ENCODE measurements at places on chromosomes 11 and 22.

- no peak for DNase-seq
Measured at GRCh38 chr11:74840486-74840885, 91.8 kb downstream of the RNF169 start.

- DNase-seq = no peak
Measured at GRCh38 chr11:93652679-93653078, 8.8 kb upstream of the CEP295 start.

DNA sequence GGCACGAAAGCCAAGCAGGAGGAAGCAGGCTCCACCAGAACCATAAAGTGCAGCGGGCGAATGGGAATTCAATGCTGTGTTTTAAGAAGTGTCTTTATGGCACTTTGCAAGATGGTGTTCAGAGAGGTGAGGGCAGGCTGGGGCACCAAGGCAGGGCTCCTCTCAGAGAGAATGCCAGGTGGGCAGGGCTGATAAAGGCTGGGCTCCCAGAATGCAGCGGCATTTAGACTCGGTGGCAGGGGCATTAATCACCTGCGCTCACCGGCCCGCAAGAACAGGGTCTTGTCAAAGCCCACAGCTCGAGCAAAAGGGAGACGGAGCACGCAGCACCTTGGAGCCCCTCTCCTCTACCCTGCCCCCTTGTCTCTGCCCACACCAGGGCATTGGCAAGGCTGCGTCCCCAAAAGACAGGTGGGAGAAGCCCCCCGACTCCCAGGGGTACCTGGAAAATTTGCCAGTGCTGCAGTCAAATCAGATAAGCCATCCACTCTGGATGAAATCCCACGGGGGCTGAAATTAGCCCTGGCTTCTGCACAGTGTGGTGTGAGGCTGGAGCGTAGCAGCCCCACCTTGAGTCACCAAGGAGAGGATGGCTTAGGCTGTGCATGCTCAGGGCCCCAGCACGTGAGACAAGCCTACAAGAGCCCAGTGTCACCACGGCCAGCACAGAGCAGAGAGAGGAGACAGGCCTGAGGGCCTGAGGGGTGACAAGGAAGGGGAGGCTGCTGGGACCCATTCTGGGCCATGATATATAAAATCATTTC is 8.1 kb downstream of the MACROD1 start:
- DNase-seq = no peak

DNA sequence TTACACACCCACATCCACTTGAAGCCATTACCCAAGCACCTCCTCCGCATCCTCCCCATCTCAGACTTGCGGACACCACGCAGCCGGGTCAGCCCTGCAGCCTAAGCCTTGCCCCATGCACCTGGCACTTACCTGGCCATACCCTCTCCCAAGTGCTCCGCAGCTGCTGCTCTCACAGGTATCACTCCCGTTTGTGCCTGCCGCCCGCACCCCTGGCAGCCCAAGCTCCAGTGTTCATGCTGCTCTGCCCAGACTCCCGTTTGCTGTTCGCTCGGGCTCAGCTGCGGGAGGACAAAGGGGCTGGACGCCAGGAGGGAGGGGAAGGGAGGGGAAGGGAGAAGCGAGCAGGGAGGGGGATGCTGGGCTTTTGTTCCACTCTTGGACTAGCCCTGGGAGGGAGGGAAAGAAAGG is at the start of gene KLHL35:
TSS of gene KLHL35 (minus strand) at position 293 of the 411 bp plus-strand sequence. CDS start 2,574 bp downstream, outside the sequence.
- peak; percentile 65 for DNase-seq

- DNase-seq = no peak
Measured at GRCh38 chr11:122897606-122898210, 15.1 kb downstream of the JHY start.

DNA sequence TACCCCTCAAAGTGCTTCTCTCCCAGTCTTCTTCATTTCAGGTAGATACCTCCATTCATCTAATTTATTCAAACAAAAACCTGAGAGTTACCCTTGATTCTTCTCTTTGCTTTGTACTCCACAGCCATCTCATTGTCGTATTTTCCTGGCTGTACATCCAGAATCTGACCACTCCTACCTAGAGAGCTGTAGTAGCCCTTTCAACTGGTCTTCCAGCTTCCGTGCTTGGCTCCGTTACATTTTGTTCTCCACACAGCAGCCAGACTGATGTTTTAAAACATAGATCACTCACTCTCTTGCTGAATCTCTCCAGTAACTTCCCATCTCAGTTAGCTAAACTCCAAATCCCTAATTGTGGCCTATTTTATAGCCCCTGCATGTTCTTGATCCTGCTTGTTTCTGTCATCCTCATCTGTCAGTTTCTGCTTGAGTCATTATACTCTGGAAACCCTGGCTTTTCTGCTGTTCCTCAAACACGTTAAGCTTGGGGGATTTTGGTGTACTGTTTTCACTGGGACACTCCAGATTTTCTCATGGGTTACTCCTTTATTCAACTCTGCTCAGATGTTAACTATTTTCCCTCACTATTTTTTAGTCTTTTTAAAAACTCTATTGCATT is 7.4 kb downstream of the SPCS2 start:
- DNase-seq = no peak

DNA sequence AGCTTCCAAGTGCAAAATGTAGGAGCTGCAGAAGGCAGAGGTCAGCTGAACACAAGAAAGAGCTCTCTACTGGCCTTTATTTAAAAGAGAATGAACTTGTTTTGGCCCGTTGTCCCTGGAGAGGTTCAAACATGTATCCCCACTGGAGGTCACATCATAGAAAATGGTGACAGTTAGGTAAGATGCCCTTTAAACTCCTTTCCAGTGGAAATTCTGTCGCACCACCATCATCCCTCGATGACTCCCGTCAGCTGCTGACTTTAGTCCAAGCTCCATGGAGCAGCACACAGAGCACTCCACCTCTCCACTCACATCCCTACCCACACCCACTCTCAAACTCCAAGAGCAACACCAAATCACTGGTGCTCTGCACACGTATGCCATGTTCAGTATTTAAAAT is 15.2 kb upstream of the P4HA3 start:
- no peak for DNase-seq

- no peak for DNase-seq
Measured at GRCh38 chr11:132862137-132862536, 670.2 kb downstream of the OPCML start.

Measured in stomach (tissue), 19 donors.